Activated T-cell treated with anti-CD3 and anti-CD28 coated beads for 1 hour (primary cell): ENCODE measurements at places on chromosomes 6 and 20.
A peak's percentile ranks its signal among the peaks of the same experiment; 100 is the strongest.

- DNase-seq: no peak
Observed at GRCh38 chr6:7820288-7820835, 90.2 kb downstream of the TXNDC5 start.

GRCh38 chr20:11714886-11715285, 202.8 kb upstream of the BTBD3 start:
- DNase-seq: no peak

- no peak for DNase-seq
Observed at GRCh38 chr6:104326173-104327001, 533.3 kb downstream of the HACE1 start.

GRCh38 chr6:37225350-37226169, 32.0 kb upstream of the TBC1D22B start:
- no peak for DNase-seq

- DNase-seq: no peak
Observed at GRCh38 chr6:101876431-101876830, 482.9 kb downstream of the GRIK2 start.

- no peak for DNase-seq
Observed at GRCh38 chr20:49813305-49813974, 812 bp downstream of the SLC9A8 start.

DNA sequence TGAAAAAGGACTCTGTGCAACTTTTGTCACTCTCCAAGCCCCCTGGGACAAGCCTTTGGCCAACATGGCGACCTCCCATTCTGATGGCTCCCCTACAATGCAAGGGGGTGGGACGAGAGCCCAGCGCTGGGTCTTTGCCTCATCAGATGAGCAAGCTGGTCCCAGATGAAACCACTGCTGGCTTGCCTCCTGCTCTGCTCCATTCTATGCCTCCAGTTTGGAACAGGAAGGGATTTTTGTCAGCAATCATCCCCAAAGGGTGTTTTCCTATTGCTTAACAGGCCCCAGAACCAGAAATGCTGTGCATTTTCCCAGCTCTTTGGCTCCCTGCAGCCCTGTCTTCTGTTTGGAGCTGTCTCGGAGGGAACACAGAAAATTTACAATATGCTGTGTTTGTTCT, 412.7 kb downstream of the MAFB start:
- DNase-seq: no peak

- DNase-seq: no peak
Observed at GRCh38 chr6:56299916-56300315, 52.5 kb upstream of the COL21A1 start.

DNA sequence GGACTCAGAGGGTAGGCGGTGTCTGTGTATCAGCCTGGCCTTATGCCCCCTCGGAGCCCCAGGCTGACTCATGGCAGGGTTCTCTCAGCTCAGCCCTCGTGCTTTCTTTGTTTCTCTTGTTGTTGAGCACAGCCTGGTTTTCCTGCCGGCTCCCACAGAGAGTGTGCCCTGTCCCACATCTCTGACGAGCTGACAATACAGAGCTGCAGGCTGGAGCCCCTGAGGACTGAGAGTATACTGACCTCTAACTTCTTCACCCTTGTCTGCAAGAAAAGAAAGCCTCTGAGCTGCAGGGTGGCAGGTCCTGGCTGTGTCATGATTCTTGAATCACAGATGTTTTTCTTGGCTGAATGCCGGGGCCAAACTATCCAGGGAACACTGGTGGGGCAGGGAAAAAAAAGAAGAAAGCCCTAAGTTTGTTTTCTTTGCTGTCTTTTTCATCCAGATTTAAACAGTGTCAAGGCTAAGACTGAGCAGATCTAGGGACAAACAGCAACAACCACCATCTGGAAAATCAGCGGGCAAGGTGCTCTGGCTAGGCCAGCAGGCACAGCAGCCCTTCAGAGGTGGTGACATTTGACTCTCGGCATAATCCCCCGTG, 63.3 kb upstream of the ZNF133 start:
- DNase-seq: no peak

DNA sequence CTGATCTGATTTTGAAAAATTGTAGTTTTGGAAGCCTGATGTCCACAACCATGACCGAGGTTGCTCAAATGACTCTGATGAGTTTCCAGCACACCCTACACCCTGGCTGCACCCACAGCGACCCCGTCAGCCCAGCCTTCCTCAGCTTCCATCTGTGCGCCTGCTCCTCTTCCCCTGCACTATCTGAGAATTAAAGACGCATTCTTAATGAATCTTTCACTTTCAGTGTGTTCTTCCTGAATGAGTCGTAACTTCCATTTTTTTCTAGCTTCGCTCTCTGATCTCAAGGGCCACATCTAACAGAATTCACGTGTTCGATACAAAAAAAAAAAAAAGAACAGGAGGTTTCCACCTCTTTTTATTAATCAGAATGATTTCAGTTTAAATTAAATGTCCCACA, 21.3 kb upstream of the RREB1 start:
- peak; percentile 9 for DNase-seq

DNA sequence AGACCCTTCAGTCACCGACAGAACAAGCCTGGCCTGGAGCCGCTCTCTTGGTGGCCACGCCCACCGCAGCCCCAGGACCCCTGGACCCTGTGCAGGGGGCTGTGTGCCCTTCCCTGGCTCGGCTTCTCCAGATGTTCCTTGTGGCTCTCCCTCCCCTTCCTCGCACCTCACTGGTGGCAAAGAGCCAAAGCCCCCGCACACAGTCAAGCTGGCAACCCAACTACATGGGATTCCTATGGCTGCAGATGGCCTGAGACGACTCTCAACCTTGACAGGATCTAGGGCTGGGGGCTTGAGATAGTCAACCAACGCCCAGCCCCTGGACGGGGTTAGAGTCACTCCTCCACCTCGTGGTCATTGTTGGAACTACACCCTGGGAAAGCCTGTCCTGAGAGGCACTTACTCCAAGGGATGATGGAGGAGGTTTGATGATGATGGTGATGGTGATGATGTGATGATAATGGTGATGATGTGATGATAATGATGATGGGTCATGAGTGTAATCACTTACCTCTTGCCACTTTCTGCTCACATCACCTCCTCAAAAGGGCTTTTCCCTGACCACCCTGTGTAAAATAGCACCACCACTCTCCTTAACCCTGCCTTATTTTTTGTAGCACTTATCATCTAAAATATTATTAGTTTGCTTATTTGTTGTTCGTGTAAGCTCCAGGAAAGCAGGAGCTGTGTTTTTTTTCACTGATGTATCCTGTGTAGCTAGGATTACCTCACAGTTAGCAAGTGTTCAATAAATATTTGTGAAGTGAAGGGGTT, 278.4 kb downstream of the LRFN2 start:
- peak; percentile 34 for DNase-seq

GRCh38 chr6:39228992-39229767, at the start of gene KCNK5:
KCNK5 (minus strand) TSS chr6:39229475; CDS start chr6:39229111, 364 bp downstream.
- peak; percentile 41 for DNase-seq

DNA sequence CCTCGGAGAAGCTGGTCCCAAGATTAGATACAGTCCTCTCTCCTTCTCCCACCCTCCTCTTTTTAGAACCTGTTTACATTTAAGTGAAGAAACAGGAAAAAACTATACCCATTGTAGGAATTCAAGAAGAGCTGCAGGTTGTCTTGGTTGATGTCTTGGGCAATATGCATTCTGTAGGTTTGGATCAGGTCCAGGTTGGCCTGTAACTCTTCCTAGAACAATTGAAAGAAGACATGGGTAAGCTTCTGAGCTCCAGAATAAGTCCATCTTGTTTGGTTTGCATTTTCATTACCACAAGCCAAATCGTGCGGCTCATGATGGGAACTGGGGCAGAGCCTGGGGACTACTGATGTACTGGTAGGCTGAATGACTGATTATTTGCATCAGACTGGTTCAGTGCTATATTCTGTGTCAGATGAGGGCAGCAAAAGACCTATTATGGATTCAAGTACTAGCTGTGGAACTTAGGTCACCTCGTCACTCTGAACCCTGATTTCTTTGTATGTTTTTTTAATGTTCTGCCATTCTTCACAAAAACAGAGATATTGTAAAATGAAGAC, 20.3 kb upstream of the SLA2 start:
- DNase-seq: no peak

- no peak for DNase-seq
Observed at GRCh38 chr6:107266563-107266962, 151.2 kb upstream of the BEND3 start.

DNA sequence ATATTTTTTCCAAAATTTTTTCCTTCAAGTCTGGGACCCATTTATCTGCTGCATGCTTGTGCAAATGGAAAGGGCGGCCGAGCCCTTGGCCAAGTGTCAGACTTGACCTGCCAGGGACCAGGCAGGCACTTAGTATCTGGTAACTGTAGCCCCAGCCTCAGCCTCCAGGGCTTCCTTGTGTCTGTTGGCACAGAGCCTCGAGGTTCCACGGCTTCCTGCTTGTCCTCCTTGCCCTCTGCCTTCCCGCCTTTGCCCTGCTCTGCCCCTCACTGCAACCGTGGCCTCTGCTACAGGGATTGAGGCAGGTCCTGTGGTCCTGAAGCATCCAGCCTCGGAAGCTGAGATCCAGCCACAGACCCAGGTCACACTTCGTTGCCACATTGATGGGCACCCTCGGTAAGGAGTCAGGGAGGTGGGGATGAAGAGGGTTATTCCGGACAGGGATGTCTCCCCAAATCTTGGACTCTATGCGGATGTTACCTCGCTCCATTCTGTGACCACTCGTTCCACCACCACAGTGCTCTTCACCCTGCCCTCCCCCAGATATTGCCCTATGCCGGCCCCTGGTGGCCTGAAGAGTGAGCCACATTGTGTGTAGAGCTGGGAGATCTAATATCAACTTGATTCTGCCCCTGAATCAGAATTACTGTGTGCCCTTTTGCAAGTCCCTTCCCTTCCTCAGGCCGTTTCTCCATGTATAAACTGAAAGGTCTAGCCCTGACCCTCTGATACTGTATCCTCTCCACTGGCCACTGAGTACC, 41.5 kb upstream of the SRF start:
- peak; percentile 13 for DNase-seq

- no peak for DNase-seq
Observed at GRCh38 chr6:21847711-21848480, 254.3 kb downstream of the SOX4 start.

GRCh38 chr6:108796875-108797274, 51.3 kb upstream of the ARMC2 start:
- DNase-seq: no peak

DNA sequence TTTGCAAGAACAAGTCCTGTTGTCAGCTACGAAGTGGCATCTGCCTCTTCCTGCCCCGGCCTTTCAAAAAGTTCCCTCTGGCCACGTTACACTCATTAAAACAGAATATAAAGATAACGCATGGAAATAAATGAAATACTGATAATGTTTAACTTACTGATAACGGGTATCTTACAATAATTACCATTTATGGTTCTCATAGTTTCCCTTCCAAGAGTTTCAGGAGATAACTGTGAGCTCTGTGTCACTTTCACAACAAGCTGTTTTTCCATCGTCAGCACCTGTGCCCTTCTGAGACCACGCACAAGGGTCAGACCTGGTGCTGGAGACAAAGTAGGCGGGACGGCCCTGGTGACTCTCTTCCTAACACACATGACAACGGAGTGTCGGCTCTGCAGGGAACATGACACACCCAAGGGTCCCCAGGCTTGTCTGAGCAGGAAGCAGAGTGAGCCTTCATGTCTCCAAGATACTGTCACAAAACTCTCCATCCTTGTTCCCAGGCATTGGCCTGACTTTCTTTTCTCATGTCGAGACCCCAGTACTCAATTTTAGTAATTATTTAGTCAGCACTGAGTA, 86.2 kb upstream of the THBS2 start:
- DNase-seq: no peak

- no peak for DNase-seq
Observed at GRCh38 chr6:113654396-113654795, 202.7 kb upstream of the MARCKS start.

GRCh38 chr6:39998126-39998525, 63.9 kb upstream of the MOCS1 start:
- DNase-seq: no peak

DNA sequence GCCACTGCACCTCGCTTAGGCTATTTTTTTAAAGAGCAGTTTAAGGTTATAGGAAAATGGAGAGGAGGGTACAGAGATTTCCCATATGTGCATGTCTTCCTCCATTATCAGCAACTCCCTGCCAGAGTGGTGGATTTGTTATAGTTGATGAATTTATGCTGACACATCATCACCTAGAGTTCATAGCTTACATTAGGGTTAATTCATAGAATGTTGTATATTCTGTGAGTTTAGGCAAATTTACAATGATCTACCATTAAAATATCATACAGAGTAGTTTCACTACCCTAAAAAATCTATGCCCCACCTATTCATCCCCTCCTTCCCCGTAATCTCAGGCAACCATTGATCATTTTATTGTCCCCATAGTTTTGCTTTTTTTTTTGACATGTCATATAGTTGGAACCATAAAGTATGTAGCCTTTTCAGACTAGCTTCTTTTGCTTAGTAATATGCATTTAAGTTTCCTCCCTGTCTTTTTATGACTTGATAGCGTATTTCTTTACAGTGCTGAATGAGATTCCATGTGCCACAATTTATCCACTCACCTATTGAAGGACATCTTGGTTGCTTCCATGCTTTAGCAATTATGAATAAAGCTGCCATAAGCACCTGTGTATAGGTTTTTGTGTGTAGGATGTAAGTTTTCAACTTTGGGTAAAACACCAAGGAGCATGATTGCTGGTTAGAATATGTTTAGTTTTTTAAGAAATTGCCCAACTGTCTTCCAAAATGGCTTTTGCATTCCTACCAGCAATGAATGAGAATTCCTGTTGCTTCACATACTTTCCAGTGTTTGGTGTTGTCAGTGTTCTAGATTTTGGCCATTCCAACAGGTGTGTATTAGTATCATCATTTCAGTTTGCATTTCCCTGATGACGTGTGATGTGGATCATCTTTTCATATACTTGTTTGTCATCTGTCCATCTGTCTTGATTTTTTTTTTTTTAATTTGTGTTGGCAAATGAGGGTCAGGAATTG, 60.2 kb downstream of the NCOA3 start:
- no peak for DNase-seq

GRCh38 chr6:125273965-125274364, 27.8 kb downstream of the HDDC2 start:
- no peak for DNase-seq

DNA sequence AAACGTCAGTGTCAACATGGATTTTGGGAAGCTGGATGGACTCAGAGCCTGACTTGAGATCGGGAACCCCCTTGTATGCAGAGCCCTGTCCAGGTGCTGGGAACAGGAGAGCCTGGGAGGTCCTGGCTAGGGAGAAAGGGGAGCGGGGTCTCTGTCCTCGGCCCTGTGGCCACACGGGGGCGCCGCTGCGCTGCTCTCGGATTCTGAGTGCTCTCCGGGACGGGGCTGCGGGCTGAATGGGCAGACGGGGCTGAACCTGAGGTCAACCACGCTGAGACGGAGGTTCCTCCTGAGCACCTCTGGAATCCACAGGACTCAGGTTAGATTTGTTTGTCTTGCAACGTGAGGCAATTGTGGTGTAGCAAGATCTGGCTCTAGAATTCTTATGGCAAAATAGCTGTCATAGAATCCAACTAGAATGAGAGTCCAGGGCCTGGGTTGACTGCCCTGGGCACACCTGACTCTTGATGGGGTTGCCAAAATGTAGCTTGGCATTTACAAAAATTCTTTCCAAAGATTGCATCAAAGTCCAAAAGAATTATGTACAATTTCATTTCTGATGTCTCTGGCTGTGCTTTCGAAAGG, 20.6 kb upstream of the HLA-F start:
- peak; percentile 78 for DNase-seq
